NCI-H446 (cell line): ENCODE measurements at places on chromosomes 7 and 10.
A peak's percentile ranks its signal among the peaks of the same experiment; 100 is the strongest.

GRCh38 chr10:113300617-113301016 is 252.2 kb upstream of the HABP2 start:
- DNase-seq = no peak

DNA sequence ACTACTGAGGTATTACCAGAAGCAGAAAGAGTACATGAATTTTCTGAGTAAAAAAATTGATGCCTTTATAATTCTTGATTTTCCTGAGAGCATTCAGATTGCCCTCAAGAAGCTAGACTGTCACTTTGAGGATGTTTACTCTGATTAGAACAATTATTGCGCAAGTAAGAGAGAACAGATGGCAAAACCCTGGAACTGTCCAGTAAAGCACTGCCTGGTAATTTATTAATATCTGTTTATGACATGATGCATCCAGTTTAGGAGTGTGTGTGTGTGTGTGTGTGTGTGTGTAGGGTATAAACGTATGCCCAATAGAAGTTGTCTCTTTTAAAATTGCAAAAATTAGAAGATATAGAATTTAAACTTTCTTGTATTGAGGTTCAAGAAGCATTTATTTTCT is 379.7 kb downstream of the PHTF2 start:
- DNase-seq = peak; percentile 28

DNA sequence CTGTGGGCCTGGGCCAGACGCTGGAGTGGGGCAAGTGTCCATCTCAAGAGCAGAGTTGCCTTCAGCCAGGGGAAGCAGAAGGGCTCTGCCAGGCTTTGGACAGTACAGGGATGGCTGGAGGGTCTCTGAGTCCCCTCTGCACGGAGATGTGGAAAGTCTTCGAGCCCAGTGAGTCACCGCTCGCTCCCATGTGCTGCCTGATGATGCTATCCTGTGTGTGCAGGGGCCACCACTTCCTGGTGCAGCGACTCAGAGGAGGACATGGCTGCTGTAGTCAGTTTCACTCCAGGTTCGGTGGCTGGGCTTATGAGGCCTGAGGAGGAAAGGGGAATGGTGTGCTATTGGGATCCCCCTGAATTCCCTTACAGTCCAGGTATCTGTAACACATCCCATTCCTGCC is 6.0 kb downstream of the ADCYAP1R1 start:
- DNase-seq = no peak

DNA sequence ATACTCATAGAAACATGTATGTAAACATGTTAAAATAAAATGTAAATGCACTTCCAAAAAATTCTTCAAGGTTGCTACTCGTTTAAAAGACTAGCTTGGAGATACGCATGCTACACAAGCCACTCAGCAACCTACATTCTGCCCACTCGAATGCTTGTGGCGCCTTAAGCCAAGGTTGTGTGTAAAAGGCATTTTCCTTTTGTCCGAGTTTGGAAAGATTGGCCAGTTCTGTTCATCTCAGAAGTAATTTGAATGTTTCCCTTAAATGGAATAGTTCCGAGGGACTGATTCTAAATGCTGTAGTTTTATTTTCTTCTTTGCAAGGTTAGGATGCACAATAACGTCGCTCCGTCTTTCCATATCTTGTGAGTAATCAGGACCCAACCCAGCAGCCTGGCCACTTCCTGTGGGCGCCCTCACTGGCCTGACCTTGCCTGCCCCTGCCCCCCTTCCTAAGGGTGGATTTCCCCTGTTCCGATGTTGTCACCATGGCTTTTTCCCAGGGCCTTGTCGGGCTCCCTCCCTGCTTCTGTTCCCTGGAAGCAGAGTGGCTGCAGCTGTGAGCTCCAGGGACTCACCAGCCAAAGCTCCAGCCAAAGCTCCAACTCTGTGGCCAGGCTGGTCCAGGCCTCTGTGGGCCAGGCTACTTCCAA is 70.6 kb downstream of the PTPRE start:
- no peak for DNase-seq

DNA sequence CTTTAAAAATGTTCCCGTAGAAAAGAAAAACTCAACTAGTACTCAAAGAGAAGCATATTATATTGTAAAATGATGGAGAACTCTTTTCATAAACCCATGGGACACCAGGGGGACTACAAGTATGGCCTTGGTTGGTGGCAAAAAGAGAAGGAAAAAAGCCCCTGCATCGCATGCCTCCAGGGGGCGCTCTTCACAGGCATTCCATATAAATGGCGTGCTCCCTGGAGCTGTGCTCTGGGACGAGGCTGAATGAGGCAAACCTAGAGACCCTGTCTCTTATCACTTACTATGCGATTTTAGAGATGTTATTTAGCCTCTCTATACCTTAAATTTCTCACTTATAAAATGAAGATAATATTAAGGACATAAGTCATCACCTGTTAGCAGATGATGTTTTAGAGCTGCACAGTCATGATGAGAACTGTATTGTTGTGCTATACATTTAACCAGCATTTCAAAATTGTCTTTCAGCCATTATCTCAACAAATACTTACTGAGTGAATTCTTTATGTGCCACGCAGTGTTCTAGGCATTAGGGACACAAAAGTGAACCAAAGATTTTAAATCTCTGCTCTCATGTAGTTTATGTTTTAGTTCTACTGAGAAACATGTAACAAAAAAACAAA is 105.8 kb downstream of the ARHGAP21 start:
- DNase-seq = peak; percentile 5

DNA sequence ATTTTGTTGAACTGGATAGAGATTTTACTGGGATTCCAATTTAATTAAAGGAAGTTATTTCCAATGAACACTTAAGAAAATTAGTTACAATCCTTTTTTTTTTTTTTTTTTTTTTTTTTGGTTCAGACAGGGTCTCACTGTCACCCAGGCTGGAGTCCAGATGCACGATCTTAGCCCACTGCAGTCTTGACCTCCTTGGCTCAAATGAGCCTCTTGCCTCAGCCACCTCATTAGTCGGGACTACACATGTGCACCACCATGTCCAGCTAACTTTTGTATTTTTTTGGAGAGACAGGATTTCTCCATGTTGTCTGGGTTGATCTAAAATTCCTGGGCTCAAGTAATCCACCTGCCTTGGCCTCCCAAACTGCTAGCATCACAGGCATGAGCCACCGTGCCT is 2.5 kb upstream of the ARL5B start:
- DNase-seq = no peak

DNA sequence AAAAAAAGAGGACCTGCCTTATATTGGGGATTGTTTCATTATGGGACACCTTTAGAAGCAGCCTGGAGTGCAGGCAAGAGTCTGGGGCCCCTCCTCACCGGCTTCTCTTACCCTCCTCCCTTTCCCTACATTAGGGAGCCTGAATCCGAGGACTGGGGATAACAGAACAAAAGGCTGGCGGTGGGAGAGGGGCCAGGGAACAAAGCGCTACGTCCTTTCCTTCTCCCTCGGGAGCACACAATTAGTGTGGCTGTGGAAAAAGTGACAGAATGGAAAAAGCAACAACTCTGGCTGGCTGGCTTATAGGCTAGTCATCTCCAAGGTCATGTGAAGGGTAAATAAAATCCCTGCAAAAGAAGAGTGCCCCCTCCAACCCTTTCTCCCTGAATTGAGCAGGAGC is 74.7 kb downstream of the LSM5 start:
- no peak for DNase-seq

- DNase-seq = no peak
These were observed 642.8 kb upstream of the LRRTM3 start for GRCh38 chr10:66283064-66283463.

DNA sequence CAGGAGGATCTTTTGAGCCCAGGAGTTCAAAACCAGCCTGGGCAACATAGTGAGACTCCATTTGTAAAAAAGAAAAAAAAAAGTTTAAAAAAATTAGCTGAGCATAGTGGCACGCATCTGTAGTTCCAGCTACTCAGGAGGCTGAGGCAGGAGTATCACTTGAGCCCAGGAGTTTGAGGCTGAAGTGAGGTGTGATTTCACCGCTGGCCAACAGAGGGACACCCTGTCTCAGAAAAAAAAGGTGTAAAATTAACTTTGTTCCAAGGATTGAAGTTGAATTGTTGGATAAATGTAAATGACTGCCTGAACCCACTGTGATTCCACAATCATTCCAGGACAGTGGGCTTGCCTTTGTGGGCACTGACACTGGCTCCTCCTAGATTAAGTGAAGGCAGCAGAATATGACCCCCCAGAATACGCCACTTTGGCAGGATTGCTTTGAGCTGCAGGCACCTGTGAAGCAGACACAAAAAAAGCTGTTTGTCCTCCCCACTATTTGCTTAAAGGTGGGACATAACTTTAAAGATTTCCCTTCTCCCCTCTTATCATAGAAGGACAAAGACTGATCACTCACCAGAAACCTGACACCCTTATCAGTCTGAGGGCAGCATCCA is 57.2 kb upstream of the FOXI2 start:
- DNase-seq = no peak

DNA sequence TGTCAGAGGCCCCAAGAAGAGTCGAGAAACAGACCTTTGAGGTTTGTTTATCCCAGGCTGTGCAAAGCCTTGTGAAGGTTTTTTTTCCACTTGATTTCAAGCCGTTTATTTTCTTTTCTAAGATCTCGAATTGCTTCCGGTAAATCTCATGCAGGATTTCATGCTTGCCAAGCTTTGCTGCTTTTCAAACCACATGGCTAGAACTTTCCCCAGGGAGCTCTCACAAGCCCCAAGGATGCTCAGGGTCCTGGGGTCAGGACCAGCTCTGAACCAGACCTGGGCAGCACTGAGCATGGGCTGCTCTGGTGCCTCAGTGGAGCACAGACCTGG is 48.0 kb upstream of the AQP1 start:
- DNase-seq = no peak

GRCh38 chr7:143901332-143901667 is 676 bp downstream of the TCAF1 start:
- no peak for DNase-seq

DNA sequence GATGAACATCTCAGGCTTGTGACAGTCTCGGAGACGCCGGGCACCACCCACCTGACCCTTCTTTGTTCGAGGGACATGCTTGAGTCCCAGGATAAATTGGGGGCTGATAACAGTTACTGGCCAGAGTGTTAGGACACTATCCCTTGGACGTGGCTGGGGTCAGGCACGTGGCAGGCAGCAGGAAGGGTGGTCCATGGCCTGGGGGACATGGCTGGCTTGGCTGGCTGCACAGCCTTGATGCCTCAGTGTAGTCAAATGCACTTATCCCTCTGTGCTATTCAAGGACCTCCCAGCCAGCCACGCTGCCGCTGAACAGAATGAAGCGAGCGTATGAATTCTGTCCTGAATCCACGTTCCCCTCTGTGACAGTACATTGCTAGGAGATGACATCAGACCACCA is 662.0 kb upstream of the FOXK1 start:
- DNase-seq = no peak

- DNase-seq = no peak
These were observed 240.0 kb downstream of the REEP3 start for GRCh38 chr10:63761243-63761642.

DNA sequence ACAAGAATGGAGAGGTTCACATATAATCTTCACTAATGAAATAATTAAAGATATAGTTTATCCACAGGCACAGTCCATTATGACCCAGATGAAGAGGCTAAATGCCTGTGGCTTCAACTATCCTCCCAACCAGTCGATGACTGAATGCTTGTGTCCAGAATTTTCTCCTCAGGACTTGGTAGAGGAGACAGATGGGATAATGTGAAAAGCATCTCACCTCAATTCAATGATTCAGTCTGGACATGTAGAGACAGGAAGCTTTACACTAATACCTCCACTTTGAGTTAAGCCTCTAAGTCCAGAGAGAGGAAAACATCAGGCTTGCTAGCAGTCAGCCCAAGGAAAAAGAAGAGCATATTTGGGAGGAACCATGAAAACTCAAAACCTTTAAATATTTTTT is 59.1 kb upstream of the COL1A2 start:
- no peak for DNase-seq

GRCh38 chr10:9833942-9834341 is 1183.7 kb upstream of the CELF2 start:
- DNase-seq = no peak

GRCh38 chr7:73727952-73728351 is 8.5 kb upstream of the STX1A start:
- DNase-seq = no peak

GRCh38 chr10:24982319-24983112 is 30.1 kb upstream of the PRTFDC1 start:
- no peak for DNase-seq

DNA sequence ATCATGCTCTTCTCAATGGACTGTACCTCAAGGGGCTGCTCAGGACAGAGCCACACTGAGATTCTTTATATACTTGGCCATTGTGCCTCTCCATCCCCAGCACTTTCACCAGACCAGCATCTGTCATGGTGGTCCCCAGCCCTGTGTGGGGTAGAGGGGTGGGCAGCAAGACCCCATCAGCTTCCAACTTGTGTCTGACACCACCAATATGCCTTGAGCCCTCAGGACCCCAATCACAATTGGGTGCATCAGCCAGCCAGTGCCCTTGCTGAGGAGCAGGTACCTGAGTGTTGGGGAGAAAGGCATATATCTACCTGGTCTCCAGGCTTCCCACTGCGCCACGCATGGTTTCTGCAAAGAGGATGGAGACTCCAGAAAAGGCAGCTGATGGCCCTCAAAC is 56.3 kb downstream of the GRID1 start:
- no peak for DNase-seq

- peak; percentile 7 for DNase-seq
These were observed 175.0 kb downstream of the CTNNA3 start for GRCh38 chr10:67520924-67521520.

GRCh38 chr7:2399848-2400587 is 3.4 kb upstream of the CHST12 start:
- DNase-seq = no peak

DNA sequence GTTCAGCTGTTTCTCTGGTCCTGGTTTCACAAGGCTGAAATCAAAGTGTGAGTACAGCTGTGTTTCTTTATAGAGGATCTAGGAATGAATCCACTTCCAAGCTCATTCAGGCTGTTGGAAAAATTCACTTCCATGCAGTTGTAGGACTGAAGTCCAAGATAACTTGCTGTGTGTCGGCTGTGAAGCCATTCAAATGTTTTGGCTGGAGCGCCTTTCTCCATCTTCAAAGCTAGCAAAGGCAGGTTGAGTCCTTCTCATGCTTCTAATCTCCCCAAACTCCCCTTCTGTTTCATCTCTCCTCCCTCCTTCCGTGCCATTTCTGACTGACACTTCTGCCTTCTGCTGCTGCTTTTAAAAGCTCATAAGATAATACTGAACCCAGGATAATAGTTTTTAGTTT is 1195.4 kb upstream of the LRRN3 start:
- no peak for DNase-seq

- DNase-seq = peak; percentile 16
These were observed 6.5 kb downstream of the BAG3 start for GRCh38 chr10:119657725-119658124.

GRCh38 chr10:6476989-6477388 is 103.1 kb downstream of the PRKCQ start:
- DNase-seq = no peak

GRCh38 chr10:26367771-26368170 is 70.4 kb upstream of the APBB1IP start:
- no peak for DNase-seq

DNA sequence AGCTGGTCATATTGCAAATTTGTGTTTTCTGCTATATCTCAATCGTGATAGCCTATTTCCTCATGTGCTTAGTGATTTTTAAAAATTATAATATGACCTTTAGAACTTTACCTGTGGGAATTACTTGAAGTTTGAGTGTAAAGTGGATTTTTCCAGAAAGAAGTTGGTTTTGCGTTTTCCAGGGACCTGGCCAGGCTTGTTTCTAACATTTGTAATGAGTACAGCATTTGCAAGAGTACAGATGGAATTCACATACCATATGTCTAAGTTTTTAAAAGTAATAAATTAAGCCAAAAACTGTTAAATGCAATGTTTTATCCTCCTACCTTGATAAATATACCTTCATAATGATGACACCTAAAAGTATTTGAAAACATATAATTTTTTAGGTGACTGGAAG is 443.2 kb downstream of the REEP3 start:
- DNase-seq = no peak
